HT1080 (cell line): ENCODE measurements at places on chromosomes 5 and 9. TPM values are rescaled to one million over a fixed set of nuclear protein-coding genes. Genes with fewer than 3 reads are reported as not detected.

- no peak for DNase-seq
These were observed 157.5 kb downstream of the ENC1 start for GRCh38 chr5:74482990-74483389.

The DNM1 gene
- 12.9 and 18.9 TPM in 2 replicates for total RNA-seq

GRCh38 chr9:121689461-121690157, 38.2 kb downstream of the DAB2IP start:
- DNase-seq = no peak

The MRPL36 gene
- 134 and 149 TPM in 2 replicates for total RNA-seq

GRCh38 chr5:164672205-164672604, 1166.8 kb downstream of the MAT2B start:
- DNase-seq = no peak

GRCh38 chr5:141105350-141105749, 5.1 kb downstream of the PCDHB3 start:
- DNase-seq = no peak

The NPR3 gene
- 0.29 and 0.50 TPM in 2 replicates for total RNA-seq

The FLT4 gene
- 0.03 and 0.31 TPM in 2 replicates for total RNA-seq

The C9orf50 gene
- total RNA-seq = not detected in 2 replicates

The SLC25A25 gene
- 14.4 and 15.1 TPM in 2 replicates for total RNA-seq
